Activated CD8-positive, alpha-beta memory T cell treated with anti-CD3 and anti-CD28 coated beads for 1 hour (primary cell): ENCODE measurements at places on chromosomes 13 and 19.

- DNase-seq, result no peak
These were observed 47.2 kb downstream of the TM9SF2 start for GRCh38 chr13:99548448-99548847.

GRCh38 chr19:5192568-5192967 is 148.0 kb downstream of the PTPRS start:
- DNase-seq, result no peak

DNA sequence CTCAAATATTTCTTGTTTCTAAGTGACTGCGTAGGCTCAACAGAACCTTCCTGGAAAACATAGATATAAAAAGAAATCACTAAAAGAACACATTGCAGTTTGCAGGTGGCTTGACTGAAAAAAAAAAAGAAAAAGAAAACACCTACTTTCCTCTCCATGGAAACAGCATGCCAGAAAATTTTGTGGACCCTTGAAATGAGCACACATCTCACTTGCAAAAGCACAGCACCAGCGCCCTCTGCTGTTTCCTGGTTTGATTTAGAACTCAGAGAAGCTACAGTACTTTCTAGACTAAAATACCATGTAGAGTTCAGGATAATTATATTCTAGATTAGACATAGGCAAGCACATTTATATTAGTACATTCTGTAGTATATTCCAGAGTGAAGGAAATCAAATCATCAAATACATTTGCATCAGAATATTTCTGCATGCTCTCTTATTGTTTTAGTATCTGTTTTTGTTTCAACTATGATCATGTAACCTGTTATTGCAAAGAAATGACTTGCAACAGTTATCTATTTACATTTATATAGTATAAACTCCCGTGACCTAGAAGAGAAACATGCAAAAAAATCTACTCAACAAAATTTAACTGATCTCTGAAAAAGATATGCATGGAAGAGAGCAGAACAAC is 22.3 kb upstream of the XPO4 start:
- DNase-seq, result peak; percentile 41

DNA sequence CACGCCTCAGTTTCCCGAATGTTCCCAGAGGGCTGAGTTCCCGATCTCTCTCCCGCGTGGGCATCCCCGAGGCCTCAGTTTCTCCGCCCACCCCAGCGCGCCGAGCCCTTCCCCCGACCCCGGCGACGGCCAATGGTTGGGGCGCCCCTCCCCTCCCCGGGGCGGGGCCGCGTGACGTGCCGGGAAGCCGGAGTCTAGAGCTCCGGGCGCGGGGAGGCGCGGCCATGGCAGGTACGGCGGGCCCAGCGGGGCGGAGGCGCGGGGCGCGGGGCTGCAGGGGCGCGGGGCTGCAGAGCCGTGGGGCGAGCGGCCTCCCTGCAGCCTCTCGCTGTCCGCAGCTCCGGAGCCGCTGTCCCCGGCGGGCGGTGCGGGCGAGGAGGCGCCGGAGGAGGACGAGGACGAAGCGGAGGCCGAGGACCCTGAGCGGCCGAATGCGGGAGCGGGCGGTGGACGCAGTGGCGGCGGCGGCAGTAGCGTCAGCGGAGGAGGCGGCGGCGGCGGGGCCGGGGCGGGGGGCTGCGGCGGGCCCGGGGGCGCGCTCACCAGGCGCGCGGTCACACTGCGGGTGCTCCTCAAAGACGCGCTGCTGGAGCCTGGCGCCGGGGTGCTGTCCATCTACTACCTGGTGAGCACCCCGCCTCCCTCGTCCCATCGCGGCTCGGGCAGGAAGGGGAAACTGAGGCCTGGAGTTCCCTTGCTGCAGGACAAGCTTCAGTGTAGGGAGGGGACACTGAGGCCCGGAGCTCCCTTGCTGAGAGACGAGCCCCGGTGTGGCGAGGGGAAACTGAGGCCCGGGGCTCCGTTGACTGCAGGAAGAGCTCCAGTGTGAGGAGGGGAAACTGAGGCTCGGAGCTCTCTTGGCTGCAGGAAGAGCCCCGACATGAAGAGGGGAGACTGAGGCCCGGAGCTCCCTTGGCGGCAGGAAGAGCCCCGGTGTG is at the start of gene MPND:
Gene MPND, plus strand, starts transcription at position 193 of the 938 bp plus-strand sequence. Its CDS starts 32 bp downstream, at position 225.
- DNase-seq, result peak; percentile 92

DNA sequence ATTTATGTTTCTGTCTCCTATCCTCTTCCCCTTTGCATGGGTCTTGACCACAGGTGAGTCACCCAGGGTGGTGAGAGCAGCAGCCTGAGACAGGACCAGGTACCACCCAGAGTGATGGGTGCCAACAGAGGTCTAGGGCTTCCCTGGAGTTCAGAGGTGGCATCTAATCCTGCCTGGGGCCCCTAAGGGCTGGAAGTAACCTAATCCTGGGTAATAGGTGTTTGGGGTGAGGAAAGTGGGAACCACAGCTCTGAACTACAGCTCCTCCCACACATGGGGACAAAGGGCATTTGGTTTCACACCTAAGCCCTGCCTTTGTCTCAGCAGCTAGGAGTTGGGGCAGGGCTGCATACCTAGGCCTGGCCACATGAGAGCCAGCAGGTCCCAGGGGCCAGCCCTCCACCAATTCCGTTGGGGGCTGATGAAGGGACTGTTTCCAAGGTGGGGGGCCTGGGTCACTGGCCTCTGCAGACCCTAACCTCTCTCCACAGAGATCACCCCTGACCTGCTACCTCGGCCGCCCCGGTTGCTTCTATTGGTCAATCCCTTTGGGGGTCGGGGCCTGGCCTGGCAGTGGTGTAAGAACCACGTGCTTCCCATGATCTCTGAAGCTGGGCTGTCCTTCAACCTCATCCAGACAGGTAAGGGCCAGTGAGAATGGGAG is 8.0 kb downstream of the SPHK2 start:
- no peak for DNase-seq

DNA sequence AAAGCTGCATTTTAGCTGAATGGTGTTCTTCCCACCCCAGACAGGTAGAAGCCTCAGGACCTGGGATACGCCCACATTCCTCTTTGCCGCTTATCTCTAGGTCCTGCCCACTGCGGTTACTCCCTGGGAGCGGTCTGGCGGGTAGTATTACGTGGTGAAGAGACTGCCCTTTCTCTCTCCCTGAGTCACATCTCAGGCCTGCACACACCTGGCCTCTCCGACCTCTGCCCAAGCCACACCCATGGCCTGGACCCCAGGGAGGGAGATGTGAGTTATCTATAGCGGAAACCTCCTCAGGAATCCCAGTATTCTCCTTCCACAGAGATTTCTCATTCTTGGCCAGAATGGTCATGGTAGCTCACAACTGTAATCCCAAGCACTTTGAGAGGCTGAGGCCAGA is 17.3 kb downstream of the RHPN2 start:
- no peak for DNase-seq

DNA sequence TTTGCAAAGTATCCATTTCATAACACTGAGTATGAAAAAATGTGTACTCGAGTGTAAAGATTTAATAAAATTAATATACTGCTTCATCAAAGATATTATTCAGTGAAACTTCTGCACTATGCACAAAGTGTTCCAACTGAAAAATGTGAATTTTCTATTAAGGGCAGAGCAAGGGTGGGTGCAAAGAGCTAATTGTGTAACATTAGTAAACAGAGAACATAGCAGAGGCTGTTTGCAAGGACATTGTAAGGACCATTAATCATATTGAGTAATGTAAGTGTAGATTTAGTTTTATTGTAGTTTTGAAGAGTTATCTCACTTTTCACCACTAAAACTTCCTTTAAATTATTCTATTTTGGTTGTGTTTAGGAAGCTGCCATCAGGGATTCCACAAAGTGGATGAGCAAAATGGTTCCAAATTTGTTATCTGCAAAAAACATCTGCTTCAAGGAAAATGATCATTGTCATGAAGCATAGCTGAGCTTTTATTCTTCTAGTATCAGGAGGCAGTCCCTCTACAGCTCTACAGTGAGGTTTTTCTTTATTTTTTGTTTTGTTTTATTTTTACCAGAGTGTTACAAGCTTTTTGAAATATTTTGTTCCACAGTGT is 1375.4 kb downstream of the SLITRK1 start:
- no peak for DNase-seq

DNA sequence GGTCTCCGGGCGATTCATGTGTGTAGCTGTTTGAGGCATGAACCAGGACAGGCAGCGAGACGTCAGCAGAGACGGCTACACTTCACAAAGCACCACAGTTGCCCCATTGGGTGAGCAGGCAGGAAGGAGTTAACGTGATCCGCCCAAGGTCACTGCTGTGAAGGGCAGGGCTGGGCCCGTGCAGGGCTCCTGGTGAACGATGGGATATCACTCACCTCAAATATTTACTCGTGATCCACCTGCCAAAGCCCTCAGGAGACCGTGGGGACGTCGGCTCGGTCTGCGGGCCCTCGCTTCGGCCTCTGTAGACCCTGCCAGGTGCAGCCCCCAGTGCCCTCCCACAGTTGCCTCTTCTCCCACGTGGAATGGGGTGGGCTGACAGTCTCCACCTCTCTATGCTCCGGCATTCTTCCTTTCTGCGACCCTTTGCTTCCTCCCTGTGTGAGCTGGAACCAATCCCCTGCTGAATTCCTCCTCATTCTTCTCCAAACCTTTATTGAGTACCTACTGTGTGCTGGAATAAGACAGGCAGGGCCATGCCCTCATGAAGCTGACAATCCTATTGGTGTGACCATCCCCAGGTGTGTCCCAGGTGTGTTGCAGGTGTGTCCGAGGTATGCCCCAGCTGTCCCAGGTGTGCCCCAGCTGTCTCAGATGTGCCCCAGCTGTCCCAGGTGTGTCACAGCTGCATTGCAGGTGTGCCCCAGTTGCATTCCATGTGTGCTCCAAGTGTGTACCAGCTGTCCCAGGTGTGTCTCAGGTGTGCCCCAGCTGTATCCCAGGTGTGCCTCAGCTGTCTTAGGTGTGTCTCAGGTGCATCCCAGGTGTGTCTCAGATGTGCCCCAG is 2.0 kb upstream of the GRK1 start:
- no peak for DNase-seq

GRCh38 chr19:34732612-34733211 is 1.3 kb upstream of the ZNF181 start:
- no peak for DNase-seq

GRCh38 chr19:14517446-14517839 is 754 bp downstream of the DNAJB1 start:
- DNase-seq, result no peak

- DNase-seq, result peak; percentile 28
These were observed 1.0 kb downstream of the REX1BD start for GRCh38 chr19:18589380-18590272.

- DNase-seq, result no peak
These were observed 173.1 kb upstream of the RFC3 start for GRCh38 chr13:33644581-33645543.

- DNase-seq, result no peak
These were observed 12.3 kb downstream of the LMNB2 start for GRCh38 chr19:2444251-2445002.

GRCh38 chr13:112325920-112326645 is 50.1 kb upstream of the SPACA7 start:
- DNase-seq, result no peak

- DNase-seq, result no peak
These were observed 918.6 kb downstream of the UQCRFS1 start for GRCh38 chr19:28294395-28294794.

- no peak for DNase-seq
These were observed 64.0 kb upstream of the GSX1 start for GRCh38 chr13:27728271-27728670.

DNA sequence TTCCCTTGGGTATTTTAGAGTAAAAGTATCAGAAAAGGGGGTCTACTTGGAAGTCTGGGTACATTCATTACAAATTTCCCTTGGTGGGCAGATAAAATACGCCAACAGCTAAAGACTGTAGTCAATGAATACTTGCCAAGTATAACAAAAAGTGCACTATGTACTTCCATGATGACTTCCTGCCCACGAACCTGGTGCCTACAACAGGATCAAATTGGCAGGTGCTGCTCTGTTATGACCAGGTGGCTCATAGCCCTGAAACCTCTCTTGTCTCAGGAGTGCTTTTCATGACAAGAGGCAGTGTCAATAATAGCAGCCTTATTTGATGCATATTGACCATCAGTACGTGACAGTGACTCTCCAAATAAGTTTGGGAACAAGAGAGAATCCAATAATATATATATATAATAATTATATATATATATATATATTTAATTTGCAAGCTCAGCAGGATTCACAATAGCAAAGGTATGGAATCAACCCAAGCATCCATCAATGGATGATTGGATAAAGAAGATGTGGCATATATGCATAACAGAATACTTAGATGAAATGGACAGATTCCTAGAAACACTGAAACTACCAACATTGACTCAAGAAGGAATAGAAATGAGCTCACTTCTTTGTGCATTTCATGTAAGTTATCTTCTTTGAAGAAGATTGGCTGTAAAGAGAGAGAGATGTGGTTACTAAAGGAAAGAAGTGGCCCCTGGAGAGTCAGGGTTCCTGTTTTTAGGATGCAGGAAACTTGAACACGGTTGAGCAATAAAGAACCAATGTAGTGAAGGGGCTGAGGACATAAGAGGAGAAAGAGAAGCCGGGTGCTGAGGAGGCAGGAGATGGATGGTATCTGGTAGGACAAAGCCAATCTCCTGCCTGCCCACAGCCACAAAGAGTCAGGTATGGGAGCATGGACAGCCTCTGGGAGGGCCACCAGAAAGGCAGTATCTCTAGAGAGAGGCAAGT is 52.0 kb upstream of the GTF2F2 start:
- no peak for DNase-seq

DNA sequence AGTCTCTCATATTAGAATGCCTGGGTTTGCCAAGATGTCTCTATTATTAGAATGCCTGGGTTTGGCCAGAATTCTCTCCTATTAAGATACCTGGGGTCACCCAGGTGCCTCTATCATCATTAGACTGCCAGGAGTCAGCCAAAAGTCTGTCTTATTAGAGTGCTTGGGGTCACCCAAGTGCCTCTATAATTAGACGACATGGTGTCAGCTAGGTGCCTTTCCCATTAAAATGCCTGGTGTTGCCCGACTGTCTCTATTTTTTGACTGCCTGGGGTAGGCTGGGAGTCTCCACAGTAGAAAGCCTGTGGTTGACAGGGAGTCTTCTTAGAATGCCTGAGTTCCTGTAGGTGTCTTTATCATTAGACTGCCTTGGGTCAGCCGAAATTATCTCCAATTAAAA is 1536.6 kb downstream of the UQCRFS1 start:
- DNase-seq, result no peak

- DNase-seq, result no peak
These were observed 2.8 kb upstream of the HNRNPM start for GRCh38 chr19:8441725-8442544.

DNA sequence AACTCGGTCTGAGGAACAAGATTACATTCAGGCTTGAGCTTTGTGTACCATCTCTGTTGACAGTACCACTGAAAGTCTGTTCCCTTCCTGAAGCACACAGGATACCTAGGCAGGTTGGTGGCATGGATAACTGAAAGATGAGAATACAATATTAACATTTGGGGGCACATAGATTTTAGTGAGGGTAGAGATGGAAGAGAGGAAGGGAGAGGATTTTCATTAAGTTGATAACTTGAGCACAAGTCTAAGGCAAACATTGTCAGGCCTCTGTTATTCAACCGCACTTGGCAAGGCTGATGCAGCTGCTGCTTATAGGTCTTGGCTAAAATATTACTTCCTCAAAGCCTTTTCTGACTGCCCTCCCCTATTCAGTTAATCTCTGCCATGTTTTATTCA is 10.9 kb downstream of the MIR17HG start:
- no peak for DNase-seq

DNA sequence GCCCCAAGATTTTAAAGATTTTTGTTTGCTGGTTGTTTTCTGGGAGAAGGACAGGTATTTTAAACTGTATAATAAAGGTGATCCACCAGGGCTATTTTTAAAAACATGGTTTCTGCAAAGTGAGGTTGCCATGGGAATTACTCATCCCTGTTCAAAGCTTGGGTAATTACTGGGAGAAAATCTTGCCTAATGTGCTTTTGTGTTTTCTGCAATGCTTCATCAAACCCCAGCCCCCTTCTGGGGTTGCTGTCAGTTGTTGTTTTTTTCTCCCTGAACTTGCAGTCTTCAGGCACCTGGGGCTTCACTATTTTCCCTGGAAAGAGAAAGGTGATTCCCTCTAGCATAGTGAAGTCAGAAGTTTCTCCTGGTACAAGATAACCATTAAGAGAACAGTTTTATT is 277.2 kb downstream of the NALCN start:
- DNase-seq, result no peak
